Hippocampal formation (tissue), 2 donors: ENCODE measurements at places on chromosomes 6 and 20.

- DNase-seq, result no peak
These were observed 5.2 kb downstream of the TFAP2C start for GRCh38 chr20:56634307-56634706.

DNA sequence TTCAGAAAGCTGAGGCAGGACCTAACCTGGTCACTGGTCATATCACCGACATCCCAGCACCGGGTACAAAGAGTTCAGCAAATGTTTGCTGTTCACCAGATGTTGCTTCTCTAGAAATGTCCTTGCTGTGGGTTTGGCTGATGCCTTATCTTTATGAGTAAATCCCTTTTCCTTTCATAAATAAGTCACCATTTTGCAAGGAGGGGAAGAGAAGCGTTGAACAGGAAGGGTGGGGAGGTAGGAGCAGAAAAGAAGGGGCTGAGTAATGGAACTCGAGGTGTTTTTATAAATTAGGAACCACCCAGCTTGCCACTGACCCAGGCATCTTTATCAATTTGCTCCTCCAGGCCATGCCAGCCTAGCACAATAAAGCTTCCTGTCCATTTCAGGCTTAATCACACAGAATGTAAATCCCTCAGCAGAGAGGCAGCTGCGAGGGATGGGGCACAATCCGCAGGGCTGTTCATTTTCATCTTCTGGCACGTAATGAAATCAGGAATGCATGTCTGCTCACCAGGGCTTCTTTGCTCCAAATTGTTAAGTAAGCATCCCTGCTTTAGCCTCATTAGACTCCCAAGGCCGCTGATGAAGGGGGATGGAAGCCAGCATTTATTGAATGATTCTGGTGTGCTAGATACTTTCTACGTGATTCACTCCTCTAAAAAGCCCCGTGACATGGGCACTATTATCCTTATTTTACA is 371.9 kb upstream of the CHD6 start:
- DNase-seq, result no peak

GRCh38 chr6:139475241-139475640 is 100.8 kb upstream of the CITED2 start:
- DNase-seq, result no peak

DNA sequence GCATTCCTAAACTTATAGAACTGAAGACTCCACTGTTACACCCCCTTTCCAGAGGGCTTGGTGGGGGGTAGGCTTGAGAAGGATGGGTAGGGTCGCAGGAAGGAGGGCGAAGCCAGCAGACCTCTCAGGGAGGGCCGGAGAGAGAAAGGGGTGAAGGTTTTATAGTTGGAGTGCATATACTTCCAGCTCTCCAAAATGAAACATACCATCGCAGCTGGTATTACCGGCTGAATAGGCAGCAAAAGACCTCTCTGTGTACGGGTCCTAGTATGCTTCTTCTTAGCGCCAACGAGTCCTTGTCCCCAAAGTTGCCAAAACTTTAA is 1.0 kb upstream of the VGLL2 start:
- DNase-seq, result no peak

GRCh38 chr20:1335961-1336698 is 7.2 kb upstream of the SDCBP2 start:
- DNase-seq, result no peak

DNA sequence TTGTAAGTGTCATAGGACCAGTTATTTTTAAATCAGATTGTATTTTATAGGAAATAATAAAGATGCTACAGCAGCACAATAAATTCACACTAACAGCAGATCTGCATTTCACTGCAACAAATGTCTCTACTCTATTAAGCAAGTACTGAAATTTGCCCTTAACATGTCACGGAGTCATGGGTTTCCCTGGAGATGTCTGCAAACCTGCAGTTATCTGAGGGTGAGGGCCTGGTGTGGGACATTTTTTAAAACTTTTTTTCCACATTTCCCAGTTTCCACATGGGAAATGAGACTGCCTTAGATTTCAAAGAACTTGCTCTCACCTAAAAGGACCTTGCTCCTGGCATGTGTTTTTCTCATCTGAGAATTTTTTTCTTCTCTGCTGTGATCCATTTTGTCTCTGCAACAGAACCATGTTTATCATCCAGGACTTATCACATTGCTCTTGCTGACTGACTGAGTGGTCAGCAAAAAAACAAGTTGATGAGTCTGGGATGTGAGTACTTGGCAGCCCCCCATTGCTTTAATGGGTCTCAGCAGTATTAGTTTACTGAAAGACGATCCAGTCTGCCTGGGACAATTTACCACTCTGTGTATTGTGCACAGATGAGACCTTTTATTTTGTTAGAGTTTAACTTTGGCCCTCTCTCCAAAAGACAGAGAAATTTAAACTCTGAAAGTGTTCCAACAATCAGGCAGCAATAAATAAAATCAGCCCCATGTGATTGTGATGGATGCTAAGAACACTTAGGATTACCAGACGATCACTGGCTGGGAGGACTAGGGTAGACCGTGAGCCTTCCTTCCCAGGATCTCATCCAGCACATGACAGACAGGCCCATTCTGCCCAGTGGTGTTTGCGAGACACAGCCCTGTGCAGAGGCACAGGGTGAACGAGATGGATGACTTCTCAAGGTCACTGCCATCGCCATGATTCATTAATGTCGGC is 268.8 kb downstream of the BTBD9 start:
- DNase-seq, result no peak

DNA sequence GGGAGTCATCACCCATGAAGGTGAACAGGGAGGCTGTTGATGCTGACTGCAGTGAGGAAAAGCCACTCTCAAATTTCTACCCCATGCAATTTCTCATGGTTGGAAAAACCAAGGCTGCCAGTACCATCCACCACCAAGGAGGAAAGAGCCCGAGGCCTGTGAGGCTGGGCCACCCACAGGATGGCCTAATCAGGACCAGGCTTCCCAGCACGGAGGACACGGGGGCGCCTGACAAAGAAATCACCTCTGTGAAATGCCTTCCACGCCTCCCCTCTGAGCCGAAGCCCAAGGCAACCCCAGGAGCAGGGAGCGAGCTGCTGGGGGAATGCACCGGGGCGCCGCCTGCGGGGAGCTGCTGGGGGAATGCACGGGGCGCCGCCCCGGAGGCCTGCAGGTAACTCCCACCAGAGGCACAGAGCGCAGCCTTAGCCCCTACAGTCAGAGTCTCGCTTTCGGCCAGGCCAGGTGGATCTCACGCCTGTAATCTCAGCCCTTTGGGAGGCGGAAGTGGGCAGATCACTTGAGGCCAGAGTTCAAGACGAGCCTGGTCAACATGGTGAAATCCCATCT is 26.9 kb downstream of the FOXF2 start:
- no peak for DNase-seq

DNA sequence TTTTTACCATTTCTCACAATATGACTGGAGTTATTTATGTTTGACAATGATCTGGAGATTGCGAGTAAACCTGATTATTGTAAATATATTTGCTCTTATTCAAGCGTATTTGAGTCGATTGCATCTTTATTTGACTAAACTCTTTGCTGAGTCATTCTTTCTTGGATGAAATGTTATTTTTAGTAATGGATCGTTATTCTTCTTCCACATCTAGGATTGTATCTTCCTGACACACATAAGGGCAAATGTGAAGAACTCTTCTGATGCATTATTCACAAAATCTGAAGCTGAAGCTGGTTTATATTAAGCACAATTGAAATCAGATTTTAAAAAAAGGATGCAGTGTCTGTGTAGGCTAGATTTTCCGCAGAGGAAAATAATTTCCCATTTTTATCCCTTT is 68.2 kb downstream of the SEL1L2 start:
- DNase-seq, result no peak

GRCh38 chr6:167984876-167985604 is 12.4 kb upstream of the KIF25 start:
- no peak for DNase-seq

- DNase-seq, result no peak
These were observed 164.2 kb downstream of the GMPR start for GRCh38 chr6:16402581-16402900.

DNA sequence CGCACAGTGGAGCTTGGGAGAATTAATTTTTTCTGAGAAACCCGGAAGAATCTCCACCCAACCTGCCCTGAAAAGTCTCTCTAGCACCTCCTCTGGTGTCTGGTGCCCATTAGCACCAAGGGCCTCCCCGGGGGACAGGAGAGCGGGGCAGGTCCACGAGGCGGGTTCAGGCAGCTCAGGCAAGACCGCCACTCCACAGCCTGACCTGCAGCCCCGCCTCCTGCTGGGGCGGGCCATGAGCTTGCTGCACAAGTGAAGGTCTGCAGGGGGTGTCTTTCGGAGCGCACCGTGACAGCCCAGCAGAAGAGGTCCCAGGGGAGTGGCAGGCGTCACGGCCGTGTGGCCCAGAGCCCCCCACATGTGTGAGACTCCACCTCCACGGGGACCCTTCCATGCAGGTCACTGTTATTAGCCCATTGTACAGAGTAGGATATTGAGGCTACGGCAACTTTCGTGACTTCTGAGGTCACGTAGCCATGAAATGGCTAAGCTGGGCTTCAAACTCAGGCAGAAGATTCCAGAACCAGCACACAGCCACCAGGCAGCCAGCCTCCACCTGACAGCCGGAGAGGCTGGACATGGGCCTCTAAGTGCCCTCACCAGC is 63.9 kb upstream of the SLCO4A1 start:
- DNase-seq, result no peak

DNA sequence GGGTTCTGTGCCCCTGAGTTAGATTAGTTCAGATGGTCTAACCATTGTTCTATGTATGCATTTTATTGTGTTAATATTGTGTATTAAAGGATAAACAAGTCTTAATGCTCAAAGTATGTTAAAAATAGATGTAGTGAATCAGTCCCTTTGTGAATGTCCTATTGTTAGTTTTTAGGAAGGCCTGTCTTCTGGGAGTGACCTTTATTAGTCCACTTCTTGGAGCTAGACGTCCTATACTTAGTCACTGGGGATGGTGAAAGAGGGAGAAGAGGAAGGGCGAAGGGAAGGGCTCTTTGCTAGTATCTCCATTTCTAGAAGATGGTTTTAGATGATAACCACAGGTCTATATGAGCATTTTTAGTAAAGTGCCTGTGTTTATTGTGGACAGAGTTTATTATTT is 12.3 kb upstream of the HMGN4 start:
- DNase-seq, result no peak

GRCh38 chr20:6501061-6501460 is 266.4 kb upstream of the BMP2 start:
- no peak for DNase-seq

DNA sequence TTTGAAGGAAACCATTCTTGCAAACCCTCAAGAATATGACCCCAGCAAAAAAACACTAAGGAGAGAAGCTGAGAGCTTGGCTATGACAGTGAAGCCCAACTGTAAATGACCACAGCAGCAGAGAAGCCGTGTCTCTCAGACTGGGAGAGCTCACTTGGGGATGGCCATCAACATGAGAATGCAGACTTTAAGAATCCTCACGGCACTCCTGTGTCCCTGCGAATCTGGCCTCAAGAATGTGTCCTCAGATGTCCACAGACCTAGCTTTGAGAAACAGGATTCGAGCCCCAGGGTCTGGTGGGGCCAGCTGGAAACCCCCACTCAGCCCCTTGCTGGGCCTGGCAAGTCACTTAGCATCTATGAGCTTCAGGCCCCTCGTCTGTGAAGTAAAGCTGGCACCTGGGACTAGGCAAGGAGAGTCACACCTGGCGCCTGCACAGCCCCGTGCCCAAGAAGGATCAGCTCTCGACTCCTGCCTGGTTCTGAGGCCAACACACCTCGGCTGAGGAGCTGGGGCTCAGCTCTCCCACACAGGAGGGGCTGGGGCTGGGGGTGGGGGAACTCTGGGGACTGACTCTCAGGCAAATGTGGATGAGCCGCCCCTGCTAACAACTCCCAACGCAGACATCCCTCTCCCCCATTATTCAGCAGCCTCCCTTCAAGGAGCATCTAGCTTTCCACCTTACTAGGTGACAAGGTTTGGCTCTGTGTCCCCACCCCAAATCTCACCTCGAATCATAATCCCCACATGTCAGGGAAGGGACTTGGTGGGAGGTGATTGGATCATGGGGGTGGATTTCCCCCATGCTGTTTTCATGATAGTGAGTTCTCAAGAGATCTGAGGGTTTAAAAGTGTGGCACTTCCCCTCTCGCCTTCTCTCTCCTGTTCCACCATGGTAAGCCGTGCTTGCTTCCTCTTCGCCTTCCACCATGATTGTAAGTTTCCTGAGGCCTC is 97.7 kb downstream of the GRM4 start:
- DNase-seq, result no peak

GRCh38 chr20:62728781-62729300 is 20.2 kb downstream of the NTSR1 start:
- DNase-seq, result no peak

GRCh38 chr6:29943053-29943966 is 978 bp downstream of the HLA-A start:
- no peak for DNase-seq

GRCh38 chr6:68126089-68126749 is 508.9 kb upstream of the ADGRB3 start:
- no peak for DNase-seq

DNA sequence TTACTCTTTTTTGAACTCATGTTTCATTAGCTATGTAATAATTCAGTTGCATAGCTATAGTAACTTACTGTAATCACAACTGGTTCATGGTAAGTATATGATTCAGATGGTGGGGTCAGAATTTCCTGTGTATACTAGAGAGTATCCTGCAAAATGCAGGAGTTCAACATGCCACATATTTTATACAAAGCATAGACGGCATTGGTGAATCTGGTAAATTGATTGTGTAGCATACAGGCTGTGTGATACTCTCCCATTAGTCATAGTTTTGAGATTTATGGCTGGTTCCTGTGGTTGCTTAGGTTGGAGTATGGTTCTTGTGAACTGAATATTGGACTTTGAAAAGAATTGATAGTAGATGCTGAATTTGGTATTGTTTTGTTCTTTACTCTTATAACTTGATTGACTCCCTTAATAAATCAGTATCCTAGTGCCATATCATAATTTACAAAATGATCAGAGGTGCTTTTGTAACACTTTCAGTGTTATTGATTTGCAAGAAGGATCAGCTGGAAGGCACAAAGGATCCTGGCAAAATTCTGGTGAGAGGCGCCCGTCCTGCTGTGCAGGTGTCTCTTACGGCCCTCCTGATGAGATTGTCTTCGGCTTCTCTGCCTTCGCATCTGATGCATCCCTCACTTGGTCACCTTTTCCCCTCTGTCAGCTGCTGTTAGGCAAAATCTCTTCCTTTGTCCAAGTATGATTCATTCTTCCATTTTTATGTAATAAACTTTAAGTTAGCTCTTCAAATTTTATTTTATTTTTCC is 22.6 kb downstream of the SNX9 start:
- no peak for DNase-seq

- no peak for DNase-seq
These were observed 29.5 kb upstream of the BHLHE23 start for GRCh38 chr20:63036291-63036690.

DNA sequence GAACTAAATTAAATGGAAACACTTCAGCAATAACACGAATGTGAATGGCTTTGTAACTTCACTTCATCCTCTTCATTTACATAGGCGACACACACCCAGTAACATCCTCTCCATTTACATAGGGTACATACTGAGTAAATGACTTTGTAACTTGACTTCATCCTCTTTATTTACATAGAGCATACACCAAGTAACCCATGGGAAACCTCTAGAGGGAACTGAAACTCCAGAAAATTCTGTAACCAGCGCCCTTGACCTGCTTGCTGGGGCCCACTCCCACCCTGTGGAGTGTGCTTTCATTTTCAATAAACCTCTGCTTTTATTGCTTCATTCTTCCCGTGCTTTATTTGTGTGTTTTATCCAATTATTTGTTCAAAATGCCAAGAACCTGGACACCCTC is 81.6 kb upstream of the OPRM1 start:
- no peak for DNase-seq
